ENCODE measurements at places on chromosomes 3 and 15. TPM values are rescaled to one million over a fixed set of nuclear protein-coding genes. Genes with fewer than 3 reads are reported as not detected.

Gene GABRR3
- not detected for polyA plus RNA-seq

GRCh38 chr3:160090653-160091052 lies 102.0 kb downstream of the IL12A start:
- no peak for DNase-seq

GRCh38 chr15:31555022-31555421 lies 228.4 kb downstream of the KLF13 start:
- no peak for DNase-seq

GRCh38 chr3:150261958-150262357 lies 146.1 kb upstream of the TSC22D2 start:
- DNase-seq: no peak

Gene PLSCR5
- not detected for polyA plus RNA-seq

Gene GRM2
- 2.8 TPM for polyA plus RNA-seq

Gene EBLN2
- 6.6 TPM for polyA plus RNA-seq
